ENCODE measurements at places on chromosomes 4 and X.

DNA sequence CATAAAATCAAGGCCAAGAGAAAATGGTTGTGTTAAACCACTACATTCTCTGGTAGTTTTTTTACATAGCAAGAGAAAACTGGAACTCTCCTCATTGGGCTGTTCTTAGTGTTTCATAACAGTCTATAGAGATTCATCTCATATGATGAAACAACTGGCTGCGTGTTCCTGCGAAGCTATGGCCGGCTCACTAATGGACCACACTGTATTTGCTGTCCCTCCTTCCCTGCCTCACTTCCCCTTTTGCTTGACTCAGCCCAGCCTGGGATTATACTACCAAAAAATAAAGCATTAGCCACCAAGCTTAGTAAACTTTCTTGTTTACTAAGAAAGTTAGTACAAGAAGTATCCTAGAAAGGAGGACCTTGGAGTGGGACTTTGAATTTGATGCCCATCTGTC lies 31.6 kb upstream of the LSM6 start:
- no peak for DNase-seq

DNA sequence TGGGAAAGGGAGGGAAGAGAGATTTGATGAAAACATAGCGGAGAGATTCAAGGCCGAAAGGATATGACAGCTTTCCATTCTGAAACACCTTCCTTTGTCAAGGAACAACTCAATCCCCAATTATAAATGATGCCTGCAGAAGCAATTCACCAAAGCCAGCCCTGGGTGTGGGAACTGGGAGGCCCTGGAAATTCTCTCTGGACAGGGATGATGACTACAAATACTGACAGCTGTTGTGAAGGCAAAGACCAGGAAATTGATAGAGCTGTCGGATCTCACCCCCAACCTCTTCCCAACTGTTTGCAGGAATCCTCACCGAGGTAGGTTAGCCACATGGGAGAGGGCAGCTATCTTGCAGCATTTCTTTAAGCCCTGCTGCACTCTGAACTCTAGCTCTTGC lies 54.3 kb downstream of the CCDC149 start:
- DNase-seq, result no peak

GRCh38 chrX:16185725-16186136 lies 18.4 kb downstream of the MAGEB17 start:
- DNase-seq, result peak; percentile 58

DNA sequence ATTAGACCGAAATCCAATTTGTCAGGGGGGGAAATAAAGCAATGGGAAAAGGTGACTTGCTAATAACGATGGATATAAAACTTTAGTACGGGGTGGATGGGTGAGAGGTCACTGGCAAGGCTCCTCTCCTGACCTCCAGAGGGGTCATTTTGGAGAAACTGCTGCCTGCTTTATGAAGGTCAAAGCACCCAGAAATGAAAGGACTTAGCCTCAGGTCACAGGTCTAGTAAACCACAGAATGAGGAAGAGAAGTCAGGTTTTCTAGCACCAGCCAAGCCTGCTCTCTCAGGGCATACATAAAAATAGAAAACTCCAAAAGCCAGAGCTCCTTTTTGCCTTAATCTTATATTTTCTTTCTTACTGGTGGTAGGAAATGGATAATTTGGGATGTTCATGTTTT lies 134.2 kb downstream of the SHROOM3 start:
- DNase-seq, result no peak

GRCh38 chr4:3253808-3254207 lies 4.8 kb downstream of the MSANTD1 start:
- DNase-seq, result no peak

GRCh38 chr4:40283968-40284367 lies 51.2 kb upstream of the CHRNA9 start:
- DNase-seq, result no peak

DNA sequence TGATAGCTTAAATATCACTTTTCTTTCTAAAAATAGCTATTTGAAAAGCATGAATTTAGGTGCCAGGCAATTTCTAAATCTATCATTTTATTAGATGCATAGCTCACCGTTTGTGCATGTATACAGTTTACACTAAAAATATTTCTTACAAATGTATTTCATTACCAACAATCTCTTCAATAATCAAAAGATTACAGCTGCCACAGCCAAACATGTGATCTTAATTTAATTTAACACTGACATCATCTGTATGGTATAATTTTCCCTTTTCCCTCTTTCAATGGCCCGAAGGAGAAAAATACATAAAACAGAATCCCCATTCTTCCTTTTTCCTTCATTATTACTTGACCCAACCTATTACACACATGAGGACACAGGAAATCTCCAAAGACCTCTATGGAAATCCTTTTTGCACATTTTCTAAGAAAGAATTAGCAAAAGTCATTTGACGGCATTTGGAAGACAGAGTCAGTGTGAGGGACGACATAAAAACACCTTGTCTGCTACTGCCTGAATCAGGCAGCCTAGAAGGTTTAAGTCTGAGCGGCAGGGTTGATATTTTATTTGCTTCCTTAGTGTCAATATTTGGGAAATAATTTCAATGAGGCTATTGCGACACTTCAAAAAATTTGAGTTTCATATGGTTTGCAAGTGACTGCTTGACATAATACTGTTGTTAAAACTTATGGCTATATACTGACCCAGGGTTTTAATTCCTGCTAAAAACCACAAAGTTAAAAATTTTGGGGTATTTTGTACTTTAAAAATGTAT lies 111.2 kb downstream of the TTC29 start:
- DNase-seq, result no peak

- DNase-seq, result peak; percentile 59
Measured at GRCh38 chrX:100647095-100647494, 3.1 kb downstream of the SRPX2 start.

GRCh38 chr4:70671091-70671490 lies 4.8 kb upstream of the JCHAIN start:
- DNase-seq, result no peak

DNA sequence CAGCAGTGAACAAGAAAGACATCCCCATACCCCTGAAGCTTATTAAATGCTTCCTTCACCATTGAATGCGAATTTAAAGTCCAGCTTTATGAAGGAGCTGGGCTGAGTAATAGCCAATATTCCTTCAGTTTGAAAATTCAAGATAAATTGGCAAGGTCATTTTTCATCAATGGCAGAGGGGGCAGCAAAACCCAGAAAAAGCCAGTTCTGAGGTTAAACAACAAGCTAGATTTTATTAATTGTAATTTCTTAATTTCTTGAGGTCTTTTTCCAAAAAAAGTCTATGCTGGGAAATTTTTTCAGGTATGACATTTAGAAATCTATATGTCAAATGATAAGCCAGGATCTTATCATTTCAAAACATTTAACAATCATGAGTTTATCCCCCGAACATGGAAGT lies 808.9 kb downstream of the RPA4 start:
- no peak for DNase-seq

DNA sequence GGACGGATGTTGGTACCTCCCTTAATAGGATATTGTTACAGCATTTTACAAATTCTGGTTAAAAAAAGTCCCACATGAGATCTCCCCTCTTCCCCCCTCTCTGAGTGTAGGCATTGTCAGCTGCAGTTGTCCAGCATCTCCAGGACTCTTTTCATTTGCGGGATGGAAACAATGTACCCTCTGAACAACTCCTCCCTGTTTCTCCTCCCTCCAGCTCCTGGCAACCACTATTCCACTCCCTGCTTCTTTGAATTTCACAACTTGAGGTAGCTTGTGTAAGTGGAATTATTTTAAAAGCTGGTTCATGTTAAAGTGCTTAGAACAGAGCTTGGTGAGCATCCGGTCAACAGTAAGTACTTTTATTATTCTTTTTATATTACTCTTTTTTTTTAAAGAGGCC lies 69.8 kb downstream of the TBL1X start:
- DNase-seq, result peak; percentile 75

GRCh38 chr4:185914583-185915199 lies 102.7 kb upstream of the SORBS2 start:
- peak; percentile 52 for DNase-seq

DNA sequence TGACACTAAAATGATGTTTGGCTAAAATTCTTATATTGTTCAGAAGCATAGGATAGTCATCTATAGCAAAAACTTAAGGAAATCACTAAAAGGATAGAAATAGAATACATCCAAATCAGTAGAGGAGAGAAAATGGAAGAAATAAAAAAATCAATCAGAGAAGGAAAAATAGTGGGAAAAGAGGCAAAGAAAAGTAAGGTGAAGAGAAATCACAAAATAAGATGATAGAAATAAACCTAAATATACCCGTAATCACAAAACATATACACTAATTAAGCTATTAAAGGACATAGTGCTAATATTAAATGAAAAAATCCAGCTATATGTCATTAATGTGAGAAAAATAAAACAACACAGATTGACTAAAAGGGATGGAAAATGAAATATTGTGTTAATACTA lies 6.3 kb downstream of the PGRMC2 start:
- no peak for DNase-seq

GRCh38 chr4:74578329-74578728 lies 133.4 kb downstream of the AREG start:
- no peak for DNase-seq

- DNase-seq, result no peak
Measured at GRCh38 chrX:21738210-21738949, 19.5 kb downstream of the SMPX start.

DNA sequence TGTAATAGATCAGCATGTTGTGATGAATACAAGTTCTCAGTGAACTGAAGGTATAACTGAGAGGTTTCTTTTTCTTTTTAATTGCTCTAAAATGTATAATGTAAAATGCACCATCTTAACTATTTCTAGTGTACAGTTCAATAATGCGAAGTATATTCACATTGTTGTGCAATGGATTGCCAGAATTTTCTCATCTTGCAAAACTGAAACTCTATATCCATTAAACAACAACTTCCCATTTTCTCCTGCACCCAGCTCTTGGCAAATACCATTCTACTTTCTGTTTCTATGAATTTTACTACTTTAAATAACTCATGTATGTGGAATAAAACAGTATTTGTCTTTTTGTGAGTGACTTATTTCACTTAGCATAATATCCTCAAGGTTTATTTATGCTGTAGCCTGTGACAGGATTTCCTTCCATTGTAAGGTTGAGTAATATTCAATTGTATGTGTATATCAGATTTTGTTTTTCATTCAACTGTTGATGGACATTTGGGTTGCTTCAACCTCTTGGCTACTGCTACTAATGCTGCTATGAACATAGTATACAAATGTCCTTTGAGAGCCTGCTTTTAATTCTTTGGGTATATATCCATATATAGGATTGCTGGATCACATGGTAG lies 53.5 kb upstream of the NPFFR2 start:
- DNase-seq, result peak; percentile 58

DNA sequence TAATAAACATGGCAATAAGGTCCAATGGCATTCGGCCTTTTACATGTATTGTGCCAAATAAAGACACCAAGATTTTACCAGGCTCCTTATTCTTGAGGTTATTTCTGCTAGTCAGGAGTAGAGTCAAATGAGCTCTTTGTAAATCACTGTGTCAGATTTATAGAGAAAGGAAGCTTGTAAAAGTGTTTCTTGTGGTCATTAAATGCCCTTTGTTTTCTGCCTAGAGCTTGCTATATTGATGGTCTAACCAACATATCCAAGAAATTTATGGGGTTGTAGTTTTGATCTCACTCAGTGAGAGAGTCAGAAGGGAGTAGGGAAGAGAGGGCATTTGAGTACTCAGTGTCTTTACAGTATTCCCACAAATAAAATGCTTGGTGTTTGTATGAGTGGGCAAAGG lies 86.2 kb upstream of the FRMPD4 start:
- DNase-seq, result no peak

- peak; percentile 29 for DNase-seq
Measured at GRCh38 chr4:56654238-56654632, 26.9 kb downstream of the HOPX start.

GRCh38 chr4:151809716-151810115 lies 48.9 kb upstream of the GATB start:
- no peak for DNase-seq

DNA sequence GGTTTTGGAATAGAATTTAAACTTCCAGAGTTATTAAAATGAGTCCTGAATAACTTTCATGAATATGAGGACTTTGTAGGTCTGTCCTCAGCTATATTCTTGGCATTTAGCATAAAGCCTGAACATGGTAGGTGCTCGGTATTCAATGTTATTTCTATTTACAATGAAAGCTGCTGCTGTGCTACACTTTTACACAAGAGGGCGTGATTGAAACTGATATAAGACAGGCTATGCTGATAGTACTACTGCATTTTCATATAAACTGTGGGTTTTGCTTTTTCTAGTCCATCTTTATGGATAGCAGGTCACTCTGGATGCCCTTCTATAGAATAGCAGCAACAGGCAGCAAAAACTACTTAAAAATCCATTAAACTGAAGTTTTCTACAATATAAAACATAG lies 12.3 kb upstream of the GNPDA2 start:
- no peak for DNase-seq

- no peak for DNase-seq
Measured at GRCh38 chr4:129604632-129605255, 508.8 kb downstream of the C4orf33 start.

DNA sequence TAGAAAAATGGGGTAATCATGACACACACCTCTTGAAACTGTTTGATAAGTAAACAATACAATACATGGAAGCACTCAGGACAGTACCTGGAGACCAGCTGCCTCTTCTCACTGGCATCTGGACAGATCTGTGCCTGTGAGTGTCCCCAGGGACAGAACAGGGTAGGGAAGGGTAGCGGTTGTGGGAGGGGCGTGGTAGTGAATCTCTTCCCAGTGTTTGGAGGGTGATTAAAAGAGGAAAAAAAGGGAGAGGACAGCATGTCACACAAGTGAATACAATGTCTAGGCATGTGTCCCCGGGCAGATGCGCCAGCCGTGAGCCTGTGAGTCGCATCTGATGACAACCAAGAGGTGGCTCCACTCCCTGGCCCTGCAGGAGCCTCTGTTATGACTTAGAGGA lies 138.8 kb upstream of the MSX1 start:
- DNase-seq, result no peak

- DNase-seq, result no peak
Measured at GRCh38 chr4:13516315-13516860, 27.9 kb downstream of the NKX3-2 start.

- DNase-seq, result no peak
Measured at GRCh38 chrX:107135965-107136307, 17.3 kb upstream of the RBM41 start.

- DNase-seq, result no peak
Measured at GRCh38 chr4:152188801-152189200, 347.1 kb downstream of the FBXW7 start.

GRCh38 chr4:106062452-106062875 lies 167.2 kb downstream of the NPNT start:
- peak; percentile 73 for DNase-seq

DNA sequence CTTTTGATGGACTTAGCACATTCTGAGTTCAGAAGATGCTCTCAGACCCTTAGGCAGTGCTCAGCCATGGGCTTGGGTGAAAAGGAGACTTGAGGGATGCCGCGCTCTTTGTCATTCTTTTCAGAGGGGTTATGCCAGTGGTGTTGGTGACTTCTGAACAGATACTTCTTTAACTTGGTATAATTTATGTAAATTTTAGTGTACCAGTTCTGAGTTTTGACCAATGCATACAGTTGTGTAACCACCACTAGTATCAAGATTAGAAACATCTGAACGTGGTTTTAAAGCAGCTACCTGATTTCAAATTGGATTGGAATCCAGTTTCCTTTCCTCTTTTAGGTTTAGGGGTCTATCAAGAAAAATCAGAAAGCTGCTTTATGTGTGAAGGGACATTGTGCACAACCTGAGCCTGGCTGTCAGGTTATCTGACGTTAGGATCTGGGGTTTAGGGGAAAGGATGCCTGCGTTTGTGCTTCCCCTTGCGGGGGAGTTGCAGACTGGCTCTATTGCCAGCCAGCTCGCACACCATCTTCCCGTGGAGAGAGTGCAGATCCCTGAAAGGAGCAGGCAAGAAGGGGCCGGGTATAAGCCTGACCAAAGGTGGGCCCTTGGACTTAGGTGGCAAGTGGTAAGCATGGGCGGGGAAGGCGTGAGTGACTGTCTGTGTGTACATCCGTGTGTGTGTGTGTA lies 19.0 kb downstream of the SMS start:
- DNase-seq, result no peak

Measured in fibroblast of pulmonary artery (primary cell).